ENCODE measurements at places on chromosomes 16 and 17.

DNA sequence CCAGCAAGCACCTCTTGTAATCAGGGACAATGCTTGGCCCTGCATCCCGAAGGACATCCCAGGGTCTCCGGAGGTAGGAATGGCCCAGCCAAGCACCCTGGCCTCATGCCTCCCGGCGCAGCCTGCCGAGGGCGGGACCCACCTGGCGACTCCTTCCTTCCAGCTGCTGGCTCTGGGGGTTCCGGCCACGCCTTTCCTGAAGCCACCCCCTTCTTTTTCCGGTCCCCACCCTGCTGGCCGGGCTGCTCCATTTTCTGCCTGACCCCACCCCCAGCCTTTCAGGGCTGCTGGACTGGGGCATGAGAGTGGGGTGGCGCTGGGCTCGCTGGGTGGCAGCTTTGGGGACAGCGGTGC lies 22.5 kb upstream of the CIBAR2 start:
- H3K36me3 ChIP-seq: no peaks in the 10 kb centered on the region
- no peaks in the 10 kb centered on the region for H3K4me1 ChIP-seq
- DNase-seq: no peak
- H3K4me3 ChIP-seq: no peak overlapping the region

DNA sequence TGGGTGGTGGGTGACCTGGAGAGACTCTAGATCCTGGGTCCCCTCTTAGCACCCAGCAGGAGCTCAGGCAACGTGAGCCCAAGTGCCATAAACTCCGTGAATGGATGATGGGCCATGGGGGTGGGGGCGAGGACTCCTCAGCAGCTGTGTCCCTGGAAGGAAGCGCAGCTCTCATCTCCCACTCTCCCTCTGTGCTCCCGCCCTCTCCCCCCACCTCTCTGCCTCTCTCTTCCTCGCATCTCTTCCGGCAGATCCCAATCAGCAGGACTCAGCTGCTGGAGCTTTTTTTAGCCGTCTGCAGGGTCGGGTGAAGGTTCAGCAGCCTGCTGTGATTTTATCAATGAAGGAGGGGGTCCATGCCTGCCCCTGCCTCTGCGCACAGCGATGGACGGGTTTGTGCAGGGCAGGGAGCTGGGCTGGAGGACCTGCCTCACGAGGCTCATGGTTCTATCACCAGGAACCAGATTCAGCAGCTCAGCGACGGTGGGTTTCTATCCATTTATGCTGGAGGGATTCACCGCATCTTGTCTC lies 8.3 kb downstream of the CCR7 start:
- DNase-seq: peak; percentile 31
- H3K27ac ChIP-seq: no peak overlapping the region
- no peak overlapping the region for H3K4me3 ChIP-seq
- no peaks in the 10 kb centered on the region for H3K27me3 ChIP-seq
- H3K4me1 ChIP-seq: peaks cover 14% of the 10 kb centered on the region

- H3K4me1 ChIP-seq: peaks cover 44% of the 10 kb centered on the region
- no peaks in the 10 kb centered on the region for H3K27me3 ChIP-seq
Observed at GRCh38 chr17:39697961-39698360, 1.9 kb upstream of the ERBB2 start.

- H3K4me3 ChIP-seq: no peak overlapping the region
- no peak overlapping the region for H3K27ac ChIP-seq
- no peaks in the 10 kb centered on the region for H3K4me1 ChIP-seq
- no peaks in the 10 kb centered on the region for H3K36me3 ChIP-seq
- no peak for DNase-seq
Observed at GRCh38 chr16:11629071-11630030, 38.9 kb upstream of the SNN start.

- no peaks in the 10 kb centered on the region for H3K27me3 ChIP-seq
- H3K36me3 ChIP-seq: no peaks in the 10 kb centered on the region
- no peak overlapping the region for H3K4me3 ChIP-seq
- no peaks in the 10 kb centered on the region for H3K4me1 ChIP-seq
Observed at GRCh38 chr16:22648141-22648540, 137.4 kb downstream of the NPIPB5 start.

DNA sequence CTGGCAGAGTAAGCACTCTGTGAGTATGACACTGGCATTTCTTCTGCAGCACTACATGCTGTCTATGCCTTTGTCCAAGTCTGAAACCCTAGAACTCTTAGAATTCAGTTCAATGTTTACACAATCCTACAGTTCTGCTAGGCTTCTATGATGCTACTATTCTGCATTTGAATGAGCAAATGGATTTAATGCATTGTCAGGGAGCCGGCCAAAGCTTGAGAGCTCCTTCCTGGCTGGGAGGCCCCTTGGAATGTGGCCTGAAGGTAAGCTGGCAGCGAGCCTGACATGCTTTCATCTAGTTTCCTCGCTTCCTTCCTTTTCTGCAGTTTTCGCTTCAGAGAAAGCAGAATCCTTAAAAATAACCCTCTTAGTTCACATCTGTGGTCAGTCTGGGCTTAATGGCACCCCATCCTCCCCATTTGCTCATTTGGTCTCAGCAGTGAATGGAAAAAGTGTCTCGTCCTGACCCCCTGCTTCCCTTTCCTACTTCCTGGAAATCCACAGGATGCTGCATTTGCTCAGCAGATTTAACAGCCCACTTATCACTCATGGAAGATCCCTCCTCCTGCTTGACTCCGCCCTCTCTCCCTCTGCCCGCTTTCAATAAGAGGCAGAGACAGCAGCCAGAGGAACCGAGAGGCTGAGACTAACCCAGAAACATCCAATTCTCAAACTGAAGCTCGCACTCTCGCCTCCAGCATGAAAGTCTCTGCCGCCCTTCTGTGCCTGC lies at the start of gene CCL2:
Gene CCL2 (plus strand): TSS at position 635 of the 730 bp plus-strand sequence. CDS start 65 bp downstream, at position 700.
- DNase-seq: no peak
- no peaks in the 10 kb centered on the region for H3K36me3 ChIP-seq
- no peaks in the 10 kb centered on the region for H3K27me3 ChIP-seq
- peaks cover 3% of the 10 kb centered on the region for H3K4me1 ChIP-seq
- H3K27ac ChIP-seq: peak within 1 kb of the TSS; percentile 61

DNA sequence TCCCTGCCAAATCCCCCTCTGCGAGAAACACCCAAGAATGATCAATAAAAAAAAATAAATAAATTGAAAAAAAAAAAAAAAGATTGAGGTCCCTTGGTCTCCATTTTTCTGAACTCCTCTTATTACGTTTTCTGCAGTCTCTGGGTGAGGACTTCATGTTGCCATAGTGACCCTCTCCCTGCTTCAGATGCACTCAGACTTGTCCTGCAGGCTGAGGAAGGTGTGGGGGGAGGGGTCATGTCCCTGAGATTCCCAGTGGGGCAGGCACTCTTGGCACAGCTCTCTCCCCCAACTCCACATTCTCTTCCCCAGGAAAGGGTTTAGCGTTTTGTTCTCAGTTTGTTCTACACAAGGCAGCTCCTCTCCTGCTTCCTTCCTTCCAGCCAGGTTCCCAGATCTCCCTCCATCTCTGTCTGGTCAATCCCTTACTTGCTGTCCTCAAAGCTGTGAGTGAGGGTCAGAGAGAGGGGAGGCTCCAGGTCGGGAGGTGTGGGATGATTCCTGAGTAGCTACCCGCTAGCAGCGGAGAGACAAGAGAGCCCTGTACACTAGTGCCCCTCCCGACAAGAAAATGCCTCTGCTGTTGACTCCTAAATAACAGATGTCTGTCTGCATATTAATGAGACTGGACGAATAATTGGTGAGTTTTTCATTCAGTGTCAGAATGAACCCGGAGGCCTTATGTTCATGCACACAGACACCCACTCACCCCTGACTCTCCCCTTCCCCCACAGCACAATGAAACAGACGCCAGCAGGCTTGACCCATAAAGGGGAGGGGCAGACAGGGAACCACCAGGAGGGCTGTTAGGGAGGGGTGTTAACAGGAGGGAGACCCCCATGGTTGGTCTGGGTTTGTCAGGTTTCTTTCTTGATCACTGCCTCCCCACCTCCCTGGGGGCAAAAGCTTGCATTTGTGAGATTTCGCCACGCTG lies 9.2 kb downstream of the RND2 start:
- no peak overlapping the region for H3K4me3 ChIP-seq
- peaks cover 8% of the 10 kb centered on the region for H3K4me1 ChIP-seq
- no peaks in the 10 kb centered on the region for H3K27me3 ChIP-seq

- no peak overlapping the region for H3K4me3 ChIP-seq
- H3K27ac ChIP-seq: no peak overlapping the region
- no peaks in the 10 kb centered on the region for H3K4me1 ChIP-seq
- H3K27me3 ChIP-seq: no peaks in the 10 kb centered on the region
- no peak for DNase-seq
Observed at GRCh38 chr16:61892531-61892930, 143.7 kb downstream of the CDH8 start.

DNA sequence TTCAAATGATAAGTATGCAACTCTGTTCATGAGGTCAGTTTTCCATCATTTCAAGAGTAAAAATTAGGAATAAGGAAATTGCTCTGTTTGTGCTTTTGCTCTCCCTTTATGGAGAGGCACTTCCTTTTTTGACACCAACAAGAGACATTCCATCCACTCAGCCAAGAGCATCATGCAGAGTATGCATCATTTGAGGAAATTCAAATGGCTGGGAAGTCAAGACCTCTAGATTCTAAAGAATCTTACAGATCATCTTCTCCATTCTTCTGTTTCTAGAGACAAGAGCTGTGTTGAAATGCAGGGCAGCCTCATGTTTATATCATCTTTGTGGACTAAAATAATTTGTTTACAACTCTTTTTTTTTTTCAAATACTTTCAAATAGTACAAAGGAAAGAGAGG lies 669.4 kb downstream of the CDH11 start:
- DNase-seq: no peak
- no peak overlapping the region for H3K27ac ChIP-seq
- no peak overlapping the region for H3K4me3 ChIP-seq
- H3K4me1 ChIP-seq: no peaks in the 10 kb centered on the region
- H3K27me3 ChIP-seq: no peaks in the 10 kb centered on the region

DNA sequence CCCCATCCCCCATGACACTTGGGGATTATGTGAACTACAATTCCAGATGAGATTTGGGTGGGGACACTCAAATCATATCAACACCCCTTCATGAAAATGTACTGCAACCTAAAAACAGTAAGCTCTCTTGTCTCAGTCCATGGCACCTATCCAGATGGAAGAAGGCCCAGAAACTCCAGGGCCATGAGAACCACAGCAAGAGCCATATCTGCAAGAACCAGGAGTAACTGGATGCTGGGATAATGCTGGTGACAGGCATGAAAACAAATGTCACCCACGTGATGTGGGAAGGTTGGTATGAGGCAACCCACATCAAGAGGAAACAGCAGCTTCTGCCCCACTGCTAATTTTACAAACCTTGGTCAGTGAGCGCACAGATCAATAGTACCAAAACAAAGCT lies 400.1 kb upstream of the ERCC4 start:
- DNase-seq: no peak
- H3K36me3 ChIP-seq: no peaks in the 10 kb centered on the region
- no peaks in the 10 kb centered on the region for H3K27me3 ChIP-seq

- H3K4me3 ChIP-seq: no peak overlapping the region
- peaks cover 32% of the 10 kb centered on the region for H3K4me1 ChIP-seq
- peak overlapping the region; percentile 91 for H3K27ac ChIP-seq
- DNase-seq: no peak
- H3K27me3 ChIP-seq: no peaks in the 10 kb centered on the region
- H3K36me3 ChIP-seq: no peaks in the 10 kb centered on the region
Observed at GRCh38 chr17:77423589-77424451, 283.1 kb downstream of the SEC14L1 start.

GRCh38 chr17:50194140-50194933 lies 7.1 kb downstream of the COL1A1 start:
- no peak for DNase-seq
- H3K36me3 ChIP-seq: no peaks in the 10 kb centered on the region
- H3K27ac ChIP-seq: no peak overlapping the region

DNA sequence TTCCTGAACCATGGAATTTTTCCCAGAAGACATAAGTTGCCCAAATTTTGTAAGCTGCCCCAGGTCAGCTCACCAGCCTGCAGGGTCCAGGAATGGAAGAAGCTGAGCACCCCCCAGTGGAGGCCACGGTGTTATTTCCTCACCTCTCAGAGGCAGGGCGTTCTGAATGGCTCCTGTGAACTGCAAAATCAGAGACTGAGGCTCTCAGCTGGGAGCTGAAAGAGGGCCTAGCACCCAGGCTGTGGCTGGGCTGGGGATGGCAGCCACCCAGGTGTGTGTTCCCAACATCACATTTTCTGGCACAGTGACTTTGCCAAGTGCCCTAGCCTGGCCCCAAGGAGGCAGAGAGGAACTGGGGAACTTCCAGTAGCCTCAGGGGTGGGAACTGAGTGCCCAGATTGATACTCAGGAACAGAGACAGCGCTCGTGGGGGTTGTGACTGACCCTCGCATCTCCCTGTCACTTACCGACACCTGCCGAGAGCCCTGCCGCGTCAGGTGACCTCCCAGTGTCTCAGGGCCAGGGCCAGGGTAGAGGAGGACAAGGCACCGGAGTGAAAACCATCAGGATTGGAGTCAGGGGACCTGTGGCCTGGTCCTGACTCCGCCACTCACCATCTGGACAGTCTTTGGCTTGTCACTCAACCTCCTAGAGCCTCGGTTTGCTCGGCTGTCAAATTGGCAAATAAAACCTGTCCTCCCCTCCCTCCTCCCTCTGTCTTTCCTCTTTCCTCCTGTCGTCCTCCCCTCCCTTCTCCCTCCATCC lies 11.3 kb downstream of the CACNG4 start:
- peaks cover 8% of the 10 kb centered on the region for H3K4me1 ChIP-seq
- no peaks in the 10 kb centered on the region for H3K36me3 ChIP-seq
- no peaks in the 10 kb centered on the region for H3K27me3 ChIP-seq
- DNase-seq: no peak
- no peak overlapping the region for H3K27ac ChIP-seq
- no peak overlapping the region for H3K4me3 ChIP-seq

DNA sequence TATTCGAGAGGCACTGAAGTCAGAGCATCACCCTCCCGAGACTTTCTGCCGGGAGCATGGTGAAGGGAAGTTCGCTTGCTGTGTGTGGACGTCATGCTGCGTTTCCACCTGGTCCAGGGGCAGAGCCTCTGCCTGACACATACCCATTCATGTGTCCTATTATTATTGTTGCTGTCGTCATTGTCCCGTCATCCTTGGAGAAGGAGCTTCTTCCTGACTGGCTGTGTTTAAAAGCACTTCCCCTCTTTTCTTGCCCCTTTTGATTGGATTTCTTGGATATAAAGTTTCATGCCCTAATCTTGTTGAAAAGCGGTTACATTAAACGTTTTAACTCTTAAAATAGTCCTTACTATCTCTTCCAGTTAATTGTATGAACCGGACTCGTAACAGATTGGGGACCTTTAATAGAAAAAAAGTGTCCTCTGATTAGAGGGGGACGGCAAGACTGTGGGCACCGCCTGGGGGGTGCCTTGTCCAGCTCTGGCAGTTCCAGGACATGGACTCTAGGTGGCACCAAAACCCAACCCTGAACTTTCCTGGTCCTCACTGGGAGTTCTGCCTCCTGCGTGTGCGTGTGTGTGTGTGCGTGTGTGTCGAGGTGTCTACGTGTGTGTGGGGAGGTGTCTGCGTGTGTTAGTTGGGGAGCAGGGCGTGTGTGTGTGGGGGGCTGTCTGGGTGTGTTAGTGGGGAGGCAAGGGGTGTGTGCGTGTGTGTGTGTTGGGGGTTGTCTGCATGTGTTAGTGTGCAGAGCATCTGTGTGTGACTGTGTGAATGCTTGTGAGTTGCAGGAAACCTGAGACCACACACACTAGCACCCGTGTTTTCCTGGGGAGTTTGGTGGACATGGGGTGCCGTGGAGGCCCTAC lies 133.3 kb upstream of the CIBAR2 start:
- H3K4me1 ChIP-seq: no peaks in the 10 kb centered on the region
- no peaks in the 10 kb centered on the region for H3K27me3 ChIP-seq
- H3K36me3 ChIP-seq: no peaks in the 10 kb centered on the region
- DNase-seq: peak; percentile 58
- H3K27ac ChIP-seq: no peak overlapping the region
- H3K4me3 ChIP-seq: no peak overlapping the region

Data from liver (tissue), 10 donors.